Endothelial cell of coronary artery (primary cell): ENCODE measurements at places on chromosomes 11 and 22. TPM values are rescaled to one million over a fixed set of nuclear protein-coding genes. Genes with fewer than 3 reads are reported as not detected.

The MYEOV gene
- total RNA-seq: 0.66 and 1.5 TPM in 2 replicates

The CCDC89 gene
- 0.56 TPM in 1 of 2 replicates, not detected in the other for total RNA-seq

The CD6 gene
- total RNA-seq: not detected in 2 replicates

The SLC1A2 gene
- under 0.01 TPM in 1 of 2 replicates, not detected in the other for total RNA-seq

The XKR3 gene
- total RNA-seq: not detected in 2 replicates

The HORMAD2 gene
- total RNA-seq: not detected in 2 replicates

The STX3 gene
- total RNA-seq: 40.9 and 41.5 TPM in 2 replicates

The RFPL1 gene
- not detected in 2 replicates for total RNA-seq

The LMO2 gene
- total RNA-seq: 22.5 and 36.0 TPM in 2 replicates

The OR52I2 gene
- not detected in 2 replicates for total RNA-seq

The IGSF22 gene
- total RNA-seq: not detected in 2 replicates

The APLNR gene
- total RNA-seq: under 0.01 TPM in 2 replicates
